Cortex of kidney (tissue), 1 donor: ENCODE measurements at places on chromosomes 13 and 19.

DNA sequence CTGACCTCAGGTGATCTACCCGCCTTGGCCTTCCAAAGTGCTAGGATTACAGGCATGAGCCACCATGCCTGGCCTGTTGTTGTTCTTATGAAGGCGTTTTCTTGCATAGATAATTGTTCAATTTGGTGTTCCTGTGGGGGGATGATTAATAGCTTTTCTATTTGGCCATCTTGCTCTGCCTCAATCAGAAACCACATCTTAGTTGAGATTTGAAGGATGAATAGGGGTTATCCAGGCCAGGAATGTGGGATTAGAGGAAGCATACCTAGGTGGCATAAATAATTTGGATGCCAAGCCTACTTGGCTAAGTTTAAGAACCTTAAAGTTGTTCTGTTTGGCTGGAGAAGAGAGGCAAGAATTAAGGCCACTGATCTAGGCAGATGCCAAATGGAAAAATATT, 44.4 kb downstream of the CCNA1 start:
- DNase-seq, result no peak

DNA sequence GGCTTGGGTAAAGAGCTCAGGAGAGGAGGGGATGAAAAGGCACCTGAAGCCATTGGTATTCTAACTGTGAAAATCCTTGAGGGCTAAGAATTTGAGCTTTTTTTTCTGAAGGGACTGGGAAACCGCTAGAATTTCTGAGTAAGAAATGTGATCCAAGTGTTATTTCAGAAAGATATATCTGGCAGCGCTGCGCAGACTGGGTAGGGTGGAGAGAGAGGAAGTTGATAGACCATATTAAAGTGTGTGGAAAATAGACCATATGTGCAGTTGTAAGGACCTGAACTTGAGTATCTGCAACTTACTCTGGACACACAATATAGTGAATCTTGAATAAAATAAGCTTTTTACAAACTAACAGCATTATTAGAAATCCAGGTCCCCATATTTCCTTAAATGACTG, 427.4 kb downstream of the NDFIP2 start:
- no peak for DNase-seq

DNA sequence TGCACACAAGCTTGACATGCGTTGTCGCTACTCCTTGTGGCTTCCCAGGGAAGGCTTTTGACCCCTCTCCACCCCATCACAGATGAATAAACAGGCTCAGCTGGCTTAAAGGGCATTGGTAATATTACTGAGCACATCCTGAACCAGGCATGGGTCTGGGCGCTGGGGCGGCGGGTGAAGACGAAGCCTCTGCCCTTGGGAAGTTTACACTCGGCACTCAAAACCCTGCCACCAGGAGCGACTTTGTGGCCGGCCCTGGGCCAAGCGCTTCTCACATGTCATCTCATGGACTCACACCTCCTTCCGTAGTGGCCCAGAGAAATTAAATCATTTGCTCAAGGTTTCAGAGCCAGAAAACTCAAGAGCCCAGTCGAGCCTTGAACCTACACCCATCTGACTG, 32.6 kb upstream of the ASF1B start:
- DNase-seq, result no peak

GRCh38 chr13:38693641-38694040, 6.8 kb downstream of the FREM2 start:
- no peak for DNase-seq
